ENCODE measurements at places on chromosomes 6 and 20. TPM values are rescaled to one million over a fixed set of nuclear protein-coding genes. Genes with fewer than 3 reads are reported as not detected.

The FAXC gene
- total RNA-seq, result 0.57 TPM

The TAP1 gene
- total RNA-seq, result 18.1 TPM

The SDC4 gene
- total RNA-seq, result 100 TPM

The TRIM31 gene
- total RNA-seq, result not detected

Measured in cardiac septum (tissue), 1 donor.